Esophagus squamous epithelium (tissue), 5 donors: ENCODE measurements at places on chromosomes 1 and 21.

- no peak for DNase-seq
These were observed 63.0 kb upstream of the PPM1J start for GRCh38 chr1:112778137-112778536.

DNA sequence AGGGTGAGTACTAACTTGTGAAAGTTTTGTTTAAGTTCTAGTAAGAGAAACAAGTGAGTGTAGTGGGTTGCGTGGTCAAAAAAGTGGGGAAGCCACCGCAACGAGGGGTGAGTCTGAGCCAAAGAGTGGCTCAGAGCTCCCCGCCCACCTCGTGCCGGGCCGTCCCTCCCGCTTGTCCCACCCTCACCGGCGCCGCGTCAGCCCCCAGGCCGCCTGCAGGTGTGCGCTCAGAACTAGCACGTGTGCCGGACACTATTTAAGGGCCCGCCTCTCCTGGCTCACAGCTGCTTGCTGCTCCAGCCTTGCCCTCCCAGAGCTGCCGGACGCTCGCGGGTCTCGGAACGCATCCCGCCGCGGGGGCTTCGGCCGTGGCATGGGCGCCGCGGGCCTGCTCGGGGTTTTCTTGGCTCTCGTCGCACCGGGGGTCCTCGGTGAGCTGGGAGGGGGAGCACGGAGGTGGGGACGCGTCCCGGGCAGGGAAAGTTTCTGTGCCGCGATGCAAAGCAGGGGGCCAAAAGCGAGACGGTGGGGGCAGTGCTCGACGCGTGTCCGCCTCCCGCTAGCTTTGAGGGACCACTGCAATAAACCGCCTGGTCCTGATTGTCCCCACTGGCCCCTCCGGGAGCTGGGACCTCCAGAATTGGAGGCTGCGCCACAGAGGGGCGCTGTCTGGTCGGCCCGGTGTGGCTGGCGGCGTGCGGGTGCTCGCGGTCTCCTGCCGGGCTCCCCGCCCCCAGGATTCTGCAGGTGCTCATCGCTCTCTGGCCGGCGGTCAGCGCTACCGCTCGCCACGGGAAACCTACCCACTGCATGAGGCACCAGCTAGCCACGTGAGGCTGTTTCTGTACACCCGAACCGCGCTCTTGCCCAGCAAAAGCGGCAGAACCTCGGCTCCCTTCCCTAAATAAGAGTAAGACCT is at the start of gene CR2:
Gene CR2, plus strand, starts transcription at position 283 of the 919 bp plus-strand sequence. Its CDS starts 91 bp downstream, at position 374.
- DNase-seq: peak; percentile 2

DNA sequence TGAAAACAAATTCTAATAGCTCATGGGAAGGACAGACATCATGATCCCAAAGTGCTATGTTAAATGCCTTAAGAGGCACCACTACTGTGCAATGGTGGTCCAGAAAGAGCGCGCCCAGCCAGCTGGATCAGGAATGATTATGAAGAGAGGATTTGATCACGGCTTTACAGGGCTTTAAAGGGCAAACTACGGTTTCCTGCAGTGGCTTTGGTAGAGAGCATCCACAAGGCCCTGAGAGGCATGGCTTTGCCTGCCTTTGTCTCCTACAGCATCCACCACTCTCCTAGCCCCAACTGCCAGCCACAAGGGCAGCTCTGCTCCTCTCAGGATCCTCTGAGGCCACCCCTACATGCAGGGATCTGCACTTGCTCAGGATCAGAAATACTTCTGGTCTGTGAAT is 40.7 kb downstream of the ZNF281 start:
- no peak for DNase-seq

- DNase-seq: no peak
These were observed 2.4 kb downstream of the SSBP3 start for GRCh38 chr1:54403808-54404261.

DNA sequence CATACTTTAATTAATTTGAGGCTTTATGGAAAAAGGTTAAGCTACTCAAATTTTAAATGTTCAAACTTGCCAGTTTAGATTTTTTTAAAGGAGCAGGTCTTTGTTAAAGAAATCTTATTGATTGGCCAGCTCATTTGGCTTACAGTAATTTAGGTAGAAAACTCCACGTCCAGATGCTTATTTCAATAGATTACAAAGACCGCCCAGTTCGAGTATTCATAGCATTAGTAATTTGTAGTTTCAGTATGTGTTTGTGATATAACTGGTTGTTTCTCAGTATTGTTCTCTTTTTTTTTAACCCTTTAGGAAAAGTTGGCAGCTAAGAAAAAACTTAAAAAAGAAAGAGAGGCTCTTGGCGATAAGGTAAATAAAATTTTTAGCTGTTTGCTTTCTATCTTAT is 1.6 kb downstream of the RPF1 start:
- no peak for DNase-seq

GRCh38 chr1:198253259-198253658 is 96.5 kb downstream of the NEK7 start:
- DNase-seq: no peak
